Activated CD4-positive, alpha-beta memory T cell treated with anti-CD3 and anti-CD28 coated beads for 36 hours (primary cell): ENCODE measurements at places on chromosomes 5 and 9. TPM values are rescaled to one million over a fixed set of nuclear protein-coding genes. Genes with fewer than 3 reads are reported as not detected.

ZNF879 gene
- 2.4 TPM for total RNA-seq

LOX gene
- not detected for total RNA-seq

GRCh38 chr5:91244380-91245073 is 138.6 kb downstream of the ARRDC3 start:
- no peak for DNase-seq

- DNase-seq: no peak
These were observed 33.2 kb upstream of the GOLPH3 start for GRCh38 chr5:32207355-32207634.

DNA sequence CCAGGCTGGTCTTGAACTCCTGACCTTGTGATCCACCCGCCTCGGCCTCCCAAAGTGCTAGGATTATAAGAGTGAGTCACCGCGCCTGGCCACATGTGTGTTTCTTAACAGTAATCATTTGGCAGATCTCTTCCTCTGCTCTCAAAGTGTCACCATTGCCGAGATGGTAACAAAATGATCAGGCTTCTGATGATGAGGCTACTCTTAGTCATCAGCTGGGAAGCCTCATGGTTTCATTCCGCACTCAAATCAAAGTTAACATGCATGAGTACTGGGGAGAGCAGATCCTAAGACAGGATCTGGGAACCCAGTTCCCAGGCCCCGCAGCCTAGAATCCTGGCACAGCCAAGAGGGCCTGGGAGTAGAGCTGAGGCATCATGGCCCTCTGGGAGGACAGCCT is 27.4 kb downstream of the BARHL1 start:
- no peak for DNase-seq

DNA sequence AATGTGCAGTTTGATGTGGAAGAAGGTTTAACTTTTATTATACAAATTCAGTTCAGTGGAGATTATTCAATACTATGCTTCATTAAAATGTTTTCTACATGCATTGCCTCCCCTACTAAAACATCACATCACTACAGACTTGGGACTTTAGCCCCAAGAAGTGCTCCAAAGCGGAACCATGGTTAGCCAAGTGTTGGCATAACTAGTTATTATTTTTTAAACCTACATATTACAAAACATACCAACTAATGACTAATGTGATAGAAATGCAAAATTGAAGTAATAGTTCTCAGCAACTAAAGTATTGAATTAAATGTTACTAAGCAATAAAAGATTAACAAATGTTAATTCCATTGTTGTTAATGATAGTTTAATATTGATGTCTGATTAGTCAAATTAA is 74.5 kb downstream of the XRCC4 start:
- DNase-seq: no peak
